D341Med (cell line): ENCODE measurements at places on chromosomes 1 and 21.

GRCh38 chr1:8314346-8315280 is 3.3 kb upstream of the SLC45A1 start:
- DNase-seq, result peak; percentile 88

GRCh38 chr1:230084408-230085177 is 17.6 kb downstream of the GALNT2 start:
- DNase-seq, result no peak

GRCh38 chr1:33094971-33095604 is 14.1 kb downstream of the AZIN2 start:
- peak; percentile 63 for DNase-seq

DNA sequence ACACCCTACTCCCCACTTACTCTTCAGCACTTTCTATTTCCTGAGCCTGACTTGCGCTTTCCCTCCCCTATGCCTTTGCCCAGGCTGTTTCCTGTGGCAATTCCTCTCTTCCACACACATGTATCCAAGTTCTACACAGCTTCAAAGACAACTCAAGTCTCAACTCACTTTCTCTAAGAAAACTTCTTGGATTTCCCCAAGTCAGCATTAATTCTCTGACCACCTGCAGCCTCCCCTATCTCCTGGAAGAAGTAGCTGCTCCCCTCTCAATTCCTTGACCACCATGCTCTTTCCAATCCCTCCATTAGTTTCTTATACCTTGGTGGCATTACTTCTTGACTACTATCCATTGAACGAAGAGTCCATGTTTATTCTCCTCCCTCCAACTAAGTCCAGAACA is 42.8 kb downstream of the NMNAT2 start:
- no peak for DNase-seq

GRCh38 chr1:212698467-212699103 is 1.1 kb downstream of the BATF3 start:
- no peak for DNase-seq

DNA sequence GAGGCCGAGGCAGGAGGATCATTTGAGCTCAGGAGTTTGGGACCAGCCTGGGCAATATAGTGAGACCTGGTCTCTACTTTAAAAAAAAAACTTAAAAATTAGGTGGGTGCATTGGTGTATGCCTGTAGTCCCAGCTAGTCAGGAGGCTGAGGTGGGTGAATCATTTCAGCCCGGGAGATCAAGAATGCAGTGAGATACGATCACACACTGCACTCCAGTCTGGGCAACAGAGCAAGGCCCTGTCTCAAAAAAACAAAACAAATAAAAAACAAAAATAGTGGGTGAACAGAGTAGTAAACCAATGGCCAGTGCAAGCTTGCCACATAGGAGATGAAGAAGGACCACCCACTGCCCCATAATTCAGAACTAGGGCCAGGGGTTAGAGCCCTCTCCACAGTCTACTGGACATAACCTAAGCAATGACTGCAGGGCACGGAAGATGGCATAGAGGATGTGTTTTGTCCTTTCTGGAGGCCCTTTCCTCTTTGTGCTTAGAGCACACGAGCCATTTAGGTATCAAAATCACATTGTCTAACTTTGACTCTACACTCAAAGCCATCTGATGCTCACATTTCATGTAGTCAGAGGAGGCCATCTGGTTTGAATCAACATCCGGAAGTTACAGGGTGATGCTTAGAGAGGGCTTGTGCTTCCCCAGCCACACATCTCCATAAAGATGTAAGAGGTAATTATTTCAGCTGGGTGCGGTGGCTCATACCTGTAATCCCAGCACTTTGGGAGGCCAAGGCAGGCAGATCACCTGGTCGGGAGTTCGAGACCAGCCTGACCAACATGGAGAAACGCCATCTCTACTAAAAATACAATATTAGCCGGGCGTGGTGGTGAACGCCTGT is 12.6 kb downstream of the CD2 start:
- DNase-seq, result no peak

GRCh38 chr1:49045371-49045770 is 268.7 kb upstream of the BEND5 start:
- DNase-seq, result no peak

GRCh38 chr1:155091071-155092051 is 12.7 kb downstream of the EFNA3 start:
- DNase-seq, result peak; percentile 95

GRCh38 chr1:209584231-209584672 is 738 bp downstream of the CAMK1G start:
- no peak for DNase-seq

DNA sequence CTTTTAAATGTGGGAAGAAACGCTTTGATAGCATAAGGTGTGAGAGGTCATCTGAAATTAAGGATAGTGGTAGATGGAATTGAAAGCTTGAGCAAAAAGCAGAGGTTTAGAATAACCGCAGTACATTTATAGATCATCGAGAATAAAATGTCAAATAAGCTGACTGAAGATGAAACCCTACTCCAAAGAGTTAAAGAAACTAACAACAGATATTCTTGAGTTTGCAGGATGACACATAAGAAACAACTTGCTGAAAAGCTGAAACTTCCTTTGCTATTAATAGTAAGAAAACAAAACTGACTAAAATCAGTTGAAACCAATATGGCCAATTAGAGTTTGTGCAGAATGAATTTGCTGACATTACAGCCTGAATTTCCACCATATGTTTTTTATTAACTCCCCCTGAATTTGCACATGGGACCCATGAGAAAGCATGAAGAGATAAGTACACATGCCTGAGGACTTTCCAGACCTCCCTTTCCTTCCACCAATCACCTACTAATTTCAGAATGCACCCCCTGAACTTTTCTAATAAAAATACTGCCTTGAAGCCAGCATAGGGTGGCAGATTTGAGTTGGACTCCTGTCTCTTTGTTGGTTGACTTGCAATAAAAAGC is 1.7 kb upstream of the C1orf185 start:
- no peak for DNase-seq

GRCh38 chr1:27785781-27786455 is 12.9 kb downstream of the STX12 start:
- DNase-seq, result no peak

DNA sequence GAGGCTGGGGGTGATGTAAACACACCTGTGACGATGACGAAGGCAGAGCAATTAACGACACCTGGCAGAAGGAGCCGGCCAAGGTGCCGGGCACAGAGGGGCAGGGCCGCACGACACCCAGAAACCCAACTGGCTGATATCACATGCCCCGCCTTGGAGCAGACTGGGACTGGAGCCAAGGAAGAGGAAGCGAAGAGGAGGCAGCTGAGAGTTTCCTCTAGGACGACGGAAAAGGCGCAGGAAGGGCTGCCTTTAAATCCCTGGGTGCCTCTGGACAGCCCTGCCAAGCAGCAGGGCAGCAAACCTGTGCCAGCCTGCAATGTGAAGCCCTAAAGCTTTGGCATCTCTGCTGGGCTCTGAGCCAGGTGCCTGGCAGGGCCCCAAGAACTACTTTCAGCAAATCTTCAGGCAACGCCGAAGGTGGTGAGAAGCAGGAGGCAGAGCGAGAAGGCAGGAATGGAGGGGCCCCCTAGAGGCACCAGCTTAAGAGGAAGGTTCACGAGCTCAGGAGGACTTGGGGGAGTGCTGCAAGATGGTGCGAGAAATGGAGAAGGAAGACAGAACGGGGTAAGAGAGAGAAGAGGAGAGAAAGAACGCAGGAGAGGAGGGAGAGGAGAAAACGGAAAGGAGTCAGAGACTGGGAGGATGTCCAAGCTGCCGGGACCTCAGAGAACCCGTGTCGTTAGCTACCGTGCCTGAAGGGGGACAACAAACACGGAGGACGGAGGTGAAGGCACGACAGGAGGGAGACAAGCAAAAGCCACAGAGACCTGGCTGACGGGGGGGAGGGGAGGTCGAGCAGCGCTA is 25.3 kb upstream of the PEF1 start:
- DNase-seq, result peak; percentile 64

- DNase-seq, result no peak
These were observed 212.1 kb downstream of the PBX1 start for GRCh38 chr1:164771041-164771618.

GRCh38 chr1:245183429-245183828 is 28.6 kb downstream of the KIF26B start:
- no peak for DNase-seq

DNA sequence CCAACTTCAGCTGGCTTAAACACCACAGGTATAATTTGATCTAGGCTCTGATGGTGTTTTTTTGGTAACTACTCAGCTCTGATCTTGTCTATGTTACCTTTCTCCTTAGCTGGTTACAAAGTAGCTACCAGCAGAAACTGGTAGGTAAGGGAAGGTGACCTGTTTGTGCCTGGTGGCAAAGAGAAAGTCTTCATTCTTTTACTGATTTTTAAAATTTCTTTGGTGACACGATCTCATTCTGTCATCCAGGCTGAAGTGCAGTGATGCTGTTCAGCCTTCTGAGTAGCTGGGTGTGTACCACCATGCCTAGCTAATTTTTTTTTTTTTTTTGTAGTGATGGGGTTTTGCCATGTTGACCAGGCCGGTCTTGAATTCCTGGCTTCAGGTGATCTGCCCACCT is 62.4 kb downstream of the RABGAP1L start:
- no peak for DNase-seq

DNA sequence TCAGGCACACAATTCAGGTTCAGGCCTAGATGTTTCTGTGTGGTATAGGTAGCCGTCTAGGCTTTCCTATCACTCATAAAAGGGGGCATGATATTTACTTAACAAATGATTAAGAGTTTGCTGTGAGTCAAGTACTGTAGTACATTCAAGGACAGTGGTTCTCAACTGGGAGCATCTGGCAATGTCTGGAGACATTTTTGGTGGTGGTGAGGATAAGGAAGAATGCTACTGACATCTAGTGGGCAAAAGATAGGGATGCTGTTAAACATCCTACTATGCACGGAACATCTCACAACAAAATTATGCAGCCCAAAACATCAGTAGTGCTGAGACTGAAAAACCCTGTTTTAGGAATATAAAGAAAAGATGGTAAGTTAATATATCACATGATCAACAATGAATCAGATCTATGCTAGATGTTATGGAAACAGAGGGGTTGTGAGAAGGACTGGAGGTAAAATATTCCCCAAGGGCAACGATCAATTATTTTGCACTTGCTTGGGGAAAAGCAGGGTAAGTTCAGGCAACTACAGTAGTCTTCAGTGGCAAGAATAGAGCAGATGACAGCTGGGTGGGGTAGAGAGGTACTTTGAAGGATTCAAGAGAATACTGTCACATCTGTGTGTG is 4.9 kb downstream of the DNTTIP2 start:
- DNase-seq, result peak; percentile 41

DNA sequence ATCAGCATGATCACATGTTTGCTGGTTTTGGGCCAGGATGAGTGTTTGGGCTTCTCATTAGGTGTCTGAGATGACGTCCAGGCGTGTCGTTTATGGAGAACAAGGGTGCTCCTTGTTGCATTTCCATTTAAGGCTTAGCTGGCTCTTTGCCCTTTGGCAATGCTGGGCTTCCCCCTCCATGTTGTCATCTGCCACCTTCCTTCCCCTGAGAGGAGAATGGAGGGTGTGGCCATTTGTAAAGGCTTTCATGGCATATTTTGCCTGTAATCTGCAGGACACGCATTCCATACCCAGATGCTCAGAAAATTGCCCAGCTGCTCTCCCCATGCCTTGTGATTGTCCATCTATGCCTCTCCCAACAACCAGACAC is 27.7 kb downstream of the PKP1 start:
- no peak for DNase-seq

GRCh38 chr1:116470671-116471070 is 97.6 kb downstream of the ATP1A1 start:
- DNase-seq, result no peak

DNA sequence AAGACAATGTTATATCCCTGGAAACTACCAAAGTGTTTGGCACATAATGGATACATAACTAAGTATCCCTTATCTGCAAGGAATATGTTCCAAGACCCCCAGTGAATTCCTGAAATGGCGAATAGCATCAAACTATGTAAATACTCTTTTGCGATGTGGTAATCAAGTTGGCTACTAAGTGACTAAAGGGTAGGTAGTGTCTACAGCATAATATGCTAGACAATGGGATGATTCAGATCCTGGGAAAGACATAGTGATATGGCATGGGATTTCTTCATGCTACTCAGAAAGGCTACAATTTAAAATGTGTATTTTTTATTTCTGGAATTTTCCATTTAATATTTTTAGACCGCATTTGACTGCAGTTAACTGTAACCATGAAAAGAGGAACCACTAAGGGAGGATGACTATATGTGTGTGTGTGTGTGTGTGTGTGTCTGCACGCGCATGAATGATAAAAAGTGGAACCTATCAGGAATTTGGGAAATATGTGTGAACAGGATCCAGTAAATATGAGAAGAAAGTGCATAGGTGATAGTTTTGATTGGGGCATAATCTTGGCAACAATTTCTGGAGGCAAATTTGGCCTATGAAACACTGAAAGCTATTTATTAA is 1899.9 kb downstream of the NCAM2 start:
- no peak for DNase-seq

GRCh38 chr1:62194651-62195544 is at the start of gene L1TD1:
Gene L1TD1 (plus strand): TSS chr1:62194849. CDS start chr1:62206629, 11,780 bp downstream.
- DNase-seq, result peak; percentile 68

GRCh38 chr21:38965910-38966504 is 160.3 kb downstream of the ETS2 start:
- no peak for DNase-seq

GRCh38 chr1:204065174-204065985 is 7.5 kb upstream of the SOX13 start:
- DNase-seq, result no peak

- DNase-seq, result no peak
These were observed 29.3 kb downstream of the NAV1 start for GRCh38 chr1:201568265-201568664.

DNA sequence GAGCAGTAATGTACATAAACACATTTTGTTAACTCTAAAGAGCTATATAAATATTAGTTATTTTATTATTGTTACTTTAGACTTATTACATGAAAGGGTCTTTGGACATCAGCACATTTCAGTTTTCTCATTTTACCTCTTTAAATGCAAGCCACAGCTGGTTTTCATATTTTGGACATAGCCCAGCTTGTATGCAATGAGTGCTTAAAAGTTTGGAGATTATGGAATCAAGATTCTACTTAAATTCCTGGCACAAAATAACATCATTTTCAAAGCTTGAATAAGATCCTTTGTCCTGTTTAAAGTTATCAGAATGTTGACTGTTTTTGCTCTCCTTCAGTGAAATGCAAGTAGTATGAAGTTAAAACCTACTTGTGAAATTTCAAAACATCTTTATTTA is 15.5 kb upstream of the LEPR start:
- DNase-seq, result no peak

GRCh38 chr1:54001591-54001990 is 16.4 kb downstream of the LDLRAD1 start:
- DNase-seq, result no peak
